ENCODE measurements at places on chromosomes 5 and 9.

- no peak for DNase-seq
These were observed 16.0 kb downstream of the CXXC5 start for GRCh38 chr5:139664086-139664693.

- no peak for DNase-seq
These were observed 435 bp downstream of the ZNF189 start for GRCh38 chr9:101398930-101399642.

- DNase-seq = no peak
These were observed 34.8 kb downstream of the PLEKHG4B start for GRCh38 chr5:126806-127205.

- DNase-seq = no peak
These were observed 304.1 kb downstream of the ARRDC3 start for GRCh38 chr5:91079037-91079436.

GRCh38 chr5:56317923-56318561, 84.9 kb upstream of the ANKRD55 start:
- DNase-seq = no peak

GRCh38 chr5:32462618-32463017, 18.1 kb upstream of the ZFR start:
- peak; percentile 20 for DNase-seq

- no peak for DNase-seq
These were observed 48.4 kb downstream of the GPR21 start for GRCh38 chr9:123081824-123082223.

DNA sequence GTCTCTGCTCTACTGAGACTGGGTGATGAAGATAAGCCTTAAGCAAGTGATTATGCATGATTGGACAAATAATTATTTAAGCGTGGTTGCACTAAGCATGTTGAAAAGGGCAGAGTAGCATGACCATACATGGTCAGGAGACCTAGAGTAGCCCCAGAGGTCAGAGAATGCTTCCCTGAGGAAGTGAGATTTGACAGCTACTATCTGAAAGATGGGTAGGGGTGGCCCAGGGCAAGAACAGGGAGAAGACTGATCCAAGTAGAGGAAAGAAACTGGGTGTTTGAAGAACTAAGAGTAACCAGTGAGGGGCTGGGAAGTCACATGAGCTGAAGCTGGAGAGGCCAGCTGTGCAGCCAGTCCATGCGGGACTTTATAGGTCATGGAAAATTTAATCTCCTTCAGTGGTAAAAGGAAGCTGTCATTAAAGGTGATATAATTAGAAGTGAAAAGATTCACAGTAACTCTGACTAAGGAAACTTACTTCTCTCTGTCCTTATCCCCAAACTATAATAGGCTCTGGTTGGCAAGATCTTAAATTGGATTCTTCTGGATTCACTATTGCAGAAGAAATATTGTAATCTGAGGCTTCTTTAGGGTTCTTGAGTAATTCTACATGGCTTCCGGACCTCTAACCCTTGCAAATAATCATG, 35.2 kb downstream of the YIPF5 start:
- no peak for DNase-seq

DNA sequence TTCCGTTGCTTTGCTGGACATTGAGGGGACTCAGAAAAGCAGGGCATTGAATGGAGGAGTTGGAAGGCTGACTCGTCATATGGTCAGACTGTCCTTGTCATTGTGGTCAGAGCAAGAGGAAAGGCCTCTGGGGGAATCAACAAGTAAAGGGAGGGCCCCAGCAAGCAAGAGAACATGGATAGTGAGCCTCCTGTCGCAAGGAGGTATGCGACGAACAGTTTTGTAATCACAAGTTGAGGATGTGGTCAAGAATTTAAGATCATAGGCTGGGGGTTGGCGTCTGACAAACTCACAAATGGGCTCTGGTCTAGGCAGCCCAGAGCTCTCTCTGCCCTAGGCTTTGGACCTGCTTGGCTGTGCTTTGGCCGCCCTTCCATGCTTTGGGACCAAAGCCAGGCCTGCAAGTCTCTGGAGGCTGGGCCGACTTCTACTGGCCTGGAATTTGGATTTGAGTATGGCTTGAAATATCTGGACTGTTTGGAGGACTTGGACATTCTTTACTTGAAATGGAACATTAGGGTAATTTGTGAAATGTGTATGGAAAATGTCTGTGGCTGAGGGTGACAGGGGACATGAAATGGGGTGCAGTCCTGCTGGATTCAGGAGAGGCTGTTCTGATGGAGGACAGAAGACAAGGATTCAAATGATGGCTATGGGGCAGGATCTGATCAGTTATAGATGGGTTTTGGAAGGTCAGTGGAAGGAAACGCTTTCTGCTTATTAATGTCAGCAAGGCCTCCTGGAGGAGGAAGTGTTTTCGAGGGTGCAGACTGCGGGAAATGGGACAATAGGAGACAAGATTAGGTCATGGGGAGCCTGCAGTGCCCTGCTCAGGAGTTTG, 19.2 kb upstream of the NDST1 start:
- no peak for DNase-seq

DNA sequence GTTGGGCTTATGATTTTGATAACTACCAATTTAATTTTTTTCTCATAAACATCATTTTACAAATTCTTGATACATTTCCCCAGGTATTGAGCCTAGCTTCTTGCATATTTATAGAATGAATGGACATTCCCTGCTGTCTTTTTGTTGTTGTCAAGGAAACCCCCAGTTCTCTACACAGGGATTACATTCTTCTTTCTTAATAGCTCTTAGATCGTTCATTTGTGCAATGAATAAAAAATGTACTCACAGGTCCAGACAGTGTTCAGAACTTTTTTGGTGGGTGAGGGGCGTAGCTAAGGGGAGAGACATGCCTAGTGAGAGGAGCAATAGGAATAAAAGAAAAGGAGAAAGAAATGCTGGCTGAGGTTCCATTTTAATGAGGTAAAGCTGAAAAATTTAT, 58.6 kb downstream of the VCAN start:
- no peak for DNase-seq

DNA sequence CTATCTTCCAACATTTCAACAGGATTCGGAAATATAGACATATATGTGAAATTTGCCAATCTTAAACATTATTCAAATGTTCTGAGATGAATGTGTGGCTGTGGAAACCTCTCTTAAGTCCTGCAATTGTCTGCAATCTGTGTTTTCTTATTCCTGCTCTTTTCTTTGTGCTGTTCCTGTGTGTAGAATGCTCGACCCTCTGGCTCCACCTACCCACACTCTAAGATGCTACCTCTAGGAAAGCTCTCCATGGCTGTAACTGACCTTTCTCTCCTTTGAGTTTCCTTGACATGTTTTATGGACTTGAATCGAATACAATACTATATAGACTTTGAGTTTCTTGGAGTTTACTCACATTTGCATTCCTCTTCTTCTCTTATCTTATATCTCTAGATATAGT, 120.6 kb upstream of the ASTN2 start:
- DNase-seq = no peak

DNA sequence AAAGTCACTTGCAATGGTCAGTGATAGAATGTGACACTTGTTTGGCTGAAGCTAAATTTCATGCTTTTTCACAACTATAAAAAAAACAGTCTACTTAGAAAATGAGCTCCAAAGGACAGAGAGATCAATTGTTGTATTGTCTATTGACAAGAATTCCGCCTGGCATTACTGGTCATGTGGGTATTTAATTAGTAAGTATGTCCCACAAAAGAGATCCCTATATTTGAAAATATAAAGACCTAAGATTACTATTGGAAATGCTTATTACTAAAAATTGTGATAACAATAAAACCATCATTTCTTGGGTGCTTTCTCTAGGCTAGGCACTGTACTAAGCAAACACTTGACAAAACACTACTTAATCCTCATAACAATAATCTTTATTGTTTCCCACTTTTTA, 745.2 kb upstream of the C9orf72 start:
- DNase-seq = no peak

- DNase-seq = no peak
These were observed 87.2 kb upstream of the SGCD start for GRCh38 chr5:156239800-156240199.

- no peak for DNase-seq
These were observed 353.3 kb upstream of the CLINT1 start for GRCh38 chr5:158212237-158212636.

- DNase-seq = no peak
These were observed 7.0 kb upstream of the LAMC3 start for GRCh38 chr9:131001990-131002389.

GRCh38 chr5:71836084-71836483, 117.0 kb downstream of the CARTPT start:
- DNase-seq = no peak

GRCh38 chr5:35876454-35876853, 19.8 kb downstream of the IL7R start:
- no peak for DNase-seq

- DNase-seq = no peak
These were observed 1381.4 kb upstream of the CDH6 start for GRCh38 chr5:29811914-29812679.

DNA sequence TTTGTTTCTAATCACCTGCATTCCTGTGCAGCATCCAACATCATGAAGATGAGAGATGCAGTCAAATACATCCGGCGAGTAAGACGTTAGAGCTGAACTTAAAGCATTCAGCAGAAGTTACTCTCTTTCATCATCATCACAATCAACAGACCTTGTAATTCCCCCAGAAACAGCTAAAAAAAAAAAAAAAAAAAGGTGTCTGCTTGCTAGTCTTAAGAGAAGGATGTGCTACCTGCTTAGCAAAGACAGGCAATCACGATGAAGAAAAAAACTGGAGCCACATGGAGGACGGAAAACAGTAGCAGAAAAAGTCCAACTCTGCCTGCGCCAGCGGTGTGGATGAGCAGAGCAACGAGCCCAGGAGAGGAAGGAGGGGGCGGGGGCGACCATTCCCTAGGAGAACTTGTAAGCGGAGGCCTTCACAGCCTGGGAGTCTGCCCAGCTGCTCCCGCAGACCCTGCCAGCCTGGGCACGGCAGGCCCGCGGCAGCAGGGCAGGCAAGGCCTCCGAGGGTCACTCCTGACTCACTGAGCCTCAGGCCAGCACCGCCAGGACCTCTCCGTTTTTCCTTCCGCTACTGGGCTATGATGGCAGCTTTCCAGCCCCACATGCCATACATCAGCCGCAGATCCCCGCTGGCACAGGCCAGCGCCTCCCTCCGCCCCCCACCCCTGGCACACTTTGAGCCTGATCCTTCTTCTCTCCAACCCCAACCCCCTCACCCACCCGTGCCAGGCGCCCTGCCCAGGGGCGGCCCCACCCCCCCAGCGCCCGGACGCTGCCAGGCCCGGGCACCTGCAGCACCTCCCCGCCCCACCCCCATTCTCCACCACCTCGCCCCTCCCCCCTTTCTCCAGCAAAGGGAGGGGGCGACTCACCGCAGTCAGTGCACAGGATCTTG, 1.4 kb downstream of the NRG2 start:
- no peak for DNase-seq

- no peak for DNase-seq
These were observed 118.1 kb upstream of the SMIM23 start for GRCh38 chr5:171667341-171668096.

DNA sequence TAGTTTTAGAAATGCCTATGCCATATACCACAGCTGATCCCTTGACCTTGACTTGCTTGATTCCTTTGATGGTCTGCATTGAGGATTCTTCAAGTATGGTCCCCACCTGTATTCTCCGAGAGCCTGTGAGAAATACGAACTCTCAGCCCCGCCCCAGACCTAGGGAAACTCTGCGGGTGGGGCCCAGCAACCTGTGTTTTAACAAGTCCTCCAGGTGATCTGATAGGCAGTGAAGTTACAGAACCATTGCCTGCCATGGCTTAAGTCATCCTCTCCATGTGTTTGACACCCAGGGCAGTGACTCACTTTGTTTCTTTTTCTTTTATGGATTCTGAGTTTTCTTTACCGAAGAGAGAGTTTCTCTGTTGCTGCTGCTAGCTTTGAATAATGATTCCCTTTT, 18.5 kb downstream of the FRMPD1 start:
- no peak for DNase-seq

DNA sequence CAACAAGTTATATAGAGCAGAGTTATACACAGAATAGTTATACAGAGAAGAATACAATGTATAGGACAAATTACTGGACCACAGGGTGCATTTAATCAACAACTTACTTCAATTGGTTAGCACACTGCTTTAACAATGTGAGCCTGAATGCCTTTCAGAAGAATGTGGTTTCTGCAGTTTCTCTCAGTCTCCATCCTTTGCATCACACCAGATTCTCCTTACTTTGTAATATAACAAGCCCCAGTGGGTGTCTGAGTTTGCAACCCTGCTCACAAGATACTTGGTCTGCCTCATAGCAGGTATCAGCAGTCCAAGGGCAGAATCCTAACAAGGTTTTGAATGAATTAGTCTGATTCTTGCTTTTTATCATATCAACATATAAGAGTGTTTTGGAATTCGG, 114.6 kb downstream of the GABRB2 start:
- DNase-seq = no peak

GRCh38 chr5:40052808-40053207, 626.9 kb upstream of the PTGER4 start:
- no peak for DNase-seq

DNA sequence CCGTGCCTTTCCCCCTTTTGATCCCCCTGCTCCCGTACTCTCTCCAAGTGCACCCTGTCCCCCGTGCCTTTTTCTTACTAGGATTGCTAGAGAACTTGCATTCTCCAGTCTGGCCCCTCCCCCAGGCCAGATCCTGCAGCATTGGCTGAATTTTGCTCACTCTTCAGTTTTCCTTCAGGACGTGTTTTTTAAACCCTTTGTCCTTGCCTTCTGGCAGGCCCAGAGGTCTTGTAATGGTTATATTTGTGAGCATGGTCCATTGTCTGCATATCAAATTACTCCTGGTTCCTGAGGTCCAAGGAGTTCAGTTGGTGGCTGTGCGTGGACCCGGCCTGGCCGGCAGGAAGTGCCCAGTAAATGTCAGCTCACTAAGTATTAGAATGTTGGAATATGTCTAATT, 606 bp downstream of the TBC1D13 start:
- DNase-seq = no peak

DNA sequence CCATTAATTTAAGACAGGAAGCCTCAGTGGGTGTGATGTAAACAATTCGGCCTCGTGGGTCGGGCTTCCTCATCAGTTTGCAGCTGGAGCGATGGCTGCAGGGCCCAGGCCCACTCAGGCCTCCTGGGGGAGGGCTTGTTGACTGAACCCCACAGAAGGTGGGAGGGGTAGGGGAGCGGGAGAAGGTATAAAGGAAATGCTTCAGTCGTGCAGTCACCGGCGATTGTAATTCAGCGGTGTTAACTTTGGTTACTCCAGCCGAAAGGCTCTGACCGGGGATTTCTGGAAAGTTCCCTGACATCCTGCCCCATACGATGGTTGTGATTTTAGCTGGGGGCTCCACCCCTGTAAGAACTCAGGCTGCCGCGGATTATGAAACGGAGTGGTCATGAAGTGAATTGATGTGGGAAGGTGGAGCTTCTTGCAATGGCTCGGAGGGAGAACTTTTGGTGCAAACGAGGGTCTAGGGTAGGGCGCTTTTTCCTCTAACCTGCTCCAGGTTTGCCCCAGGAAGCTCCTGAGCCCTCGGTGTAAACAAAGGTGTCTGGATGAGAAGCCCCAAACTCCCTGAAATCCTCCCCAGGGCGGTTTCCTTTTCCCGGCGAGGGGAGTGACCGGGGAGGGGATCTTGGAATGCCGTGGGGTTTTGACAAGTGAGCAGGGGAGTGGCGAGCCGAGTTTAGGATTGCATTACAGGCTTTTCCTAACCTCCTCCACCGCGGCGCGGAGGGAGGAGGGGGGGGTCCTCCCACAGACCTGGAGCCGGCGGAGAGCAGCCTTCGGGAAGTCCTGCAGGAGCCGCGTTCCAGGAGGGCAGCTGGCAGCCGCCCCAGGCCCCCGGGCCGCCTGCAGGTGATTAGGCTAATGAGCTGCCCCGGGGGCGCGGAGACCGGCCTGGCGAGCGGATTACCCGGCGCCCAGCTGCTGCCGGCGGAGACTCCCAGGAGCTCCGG, 215.5 kb downstream of the PDZD2 start:
- no peak for DNase-seq

Data from stimulated activated CD4-positive, alpha-beta T cell treated with anti-CD3 and anti-CD28 coated beads, Interleukin-1b, Interleukin-23, amount 100 ng/mL, for 4 hours (primary cell).